DMS79 (cell line): ENCODE measurements at places on chromosomes 11 and 22.

- no peak for DNase-seq
Measured at GRCh38 chr11:7672960-7673723, at the start of gene CYB5R2. Gene CYB5R2, minus strand, starts transcription at chr11:7673500. Its CDS starts 675 bp downstream, at chr11:7672825.

DNA sequence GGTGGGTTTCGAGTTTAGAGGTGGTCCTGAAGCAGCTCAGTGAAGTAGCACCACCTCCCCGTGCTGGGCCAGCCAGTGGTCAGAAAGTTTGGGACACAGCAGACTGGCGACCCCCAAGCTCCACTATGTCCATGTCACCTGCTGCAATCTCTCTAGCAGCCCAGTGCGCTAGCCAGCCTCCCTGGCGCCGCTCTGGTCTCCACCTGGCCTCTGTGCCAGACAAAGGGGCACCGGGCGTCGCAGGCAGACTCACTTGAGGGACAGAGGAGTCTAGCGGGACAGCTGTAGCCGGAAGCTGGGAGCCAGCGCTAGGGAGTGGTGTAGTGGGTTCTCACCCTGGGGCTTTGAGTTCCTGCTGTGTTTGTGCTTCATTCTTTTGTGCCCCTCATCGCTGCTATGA lies 25.5 kb downstream of the MYBPC3 start:
- peak; percentile 23 for DNase-seq

GRCh38 chr11:12435264-12435663 lies 57.9 kb downstream of the PARVA start:
- no peak for DNase-seq

- no peak for DNase-seq
Measured at GRCh38 chr22:39952347-39952746, 7.8 kb upstream of the TMA7B start.

DNA sequence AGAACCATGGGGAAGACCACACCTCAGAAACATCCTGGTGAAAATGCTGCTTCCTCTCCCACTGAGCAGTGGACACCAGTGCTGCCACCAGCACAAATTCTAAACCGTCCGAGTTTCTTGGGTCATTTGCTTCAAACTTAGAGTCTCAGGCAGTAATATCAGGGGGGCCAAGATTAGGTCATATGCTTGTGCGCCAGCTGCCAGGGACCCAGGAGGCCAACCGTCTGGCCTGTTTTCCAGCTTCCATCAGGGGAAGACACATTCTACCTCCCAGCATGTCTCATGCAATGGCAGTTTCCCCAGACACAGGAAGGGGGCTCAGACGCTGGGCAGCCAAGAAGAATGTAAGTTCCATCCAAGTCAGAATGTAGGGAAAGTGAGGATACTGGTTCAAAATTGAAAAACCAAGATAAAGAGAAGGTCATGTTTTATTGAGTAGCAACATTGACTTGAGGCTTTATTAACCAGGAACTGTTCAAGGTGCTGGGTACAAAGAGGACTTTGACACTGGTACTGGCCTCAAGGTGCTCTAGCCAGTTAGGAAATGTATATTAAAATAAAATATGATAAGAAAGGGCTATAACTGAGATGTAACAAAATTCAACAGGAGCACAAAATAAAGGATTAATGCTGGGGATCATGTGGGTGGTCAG lies 59.7 kb upstream of the EED start:
- no peak for DNase-seq

DNA sequence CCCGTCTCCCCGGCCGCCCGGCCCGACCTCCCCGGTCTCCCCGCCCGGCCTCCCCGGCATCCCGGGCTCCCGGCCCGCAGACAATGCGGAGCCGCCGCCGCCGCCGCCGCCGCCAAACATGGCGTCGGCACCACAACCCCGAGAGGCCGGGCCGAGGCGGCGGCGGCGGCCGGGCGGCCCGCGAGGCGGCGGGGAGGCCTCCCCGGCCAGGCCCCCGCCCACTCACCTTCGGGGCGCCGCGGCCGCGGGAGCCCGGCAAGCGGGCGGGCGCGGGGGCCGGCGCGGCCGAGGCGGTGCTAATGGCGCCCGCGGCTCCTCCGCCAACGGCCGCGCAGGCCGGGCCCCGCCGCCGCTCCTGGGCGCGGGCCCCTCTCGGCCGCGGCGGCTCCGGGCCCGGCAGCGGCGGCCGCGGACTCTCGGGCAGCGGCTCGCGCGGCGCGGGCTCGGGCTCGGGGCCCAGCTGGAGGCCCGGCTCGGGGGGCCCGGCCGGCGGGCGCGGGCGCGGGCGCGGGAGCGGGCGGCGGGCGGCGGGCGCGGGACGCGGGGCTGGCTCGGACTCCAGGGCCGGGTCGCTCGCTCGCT lies 311 bp downstream of the BRD1 start:
- no peak for DNase-seq

DNA sequence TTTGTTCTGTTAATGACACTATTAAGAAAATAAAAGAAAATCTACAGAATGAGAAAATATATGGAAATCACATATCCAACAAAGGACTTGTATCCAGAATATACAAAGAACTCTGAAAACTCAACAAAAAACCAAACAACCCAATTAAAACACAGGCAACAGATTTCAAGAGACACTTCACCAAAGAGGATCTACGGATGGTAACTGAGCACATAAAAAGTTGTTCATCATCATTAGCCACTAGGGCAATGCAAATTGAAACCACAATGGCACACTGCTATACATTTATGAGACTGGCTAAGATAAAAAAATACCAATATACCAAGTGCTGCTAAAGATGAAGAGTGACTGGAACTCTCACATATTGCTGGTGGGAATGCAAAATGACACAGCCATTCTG lies 34.5 kb upstream of the SLC25A1 start:
- DNase-seq: no peak

GRCh38 chr11:60859616-60860250 lies 4.0 kb upstream of the PTGDR2 start:
- no peak for DNase-seq

GRCh38 chr11:44621140-44621681 lies 55.7 kb downstream of the CD82 start:
- peak; percentile 14 for DNase-seq

- no peak for DNase-seq
Measured at GRCh38 chr22:32583074-32583682, 108.6 kb downstream of the FBXO7 start.

- no peak for DNase-seq
Measured at GRCh38 chr11:35631891-35632290, 13.6 kb downstream of the FJX1 start.

GRCh38 chr11:99406345-99406744 lies 385.6 kb downstream of the CNTN5 start:
- DNase-seq: no peak

DNA sequence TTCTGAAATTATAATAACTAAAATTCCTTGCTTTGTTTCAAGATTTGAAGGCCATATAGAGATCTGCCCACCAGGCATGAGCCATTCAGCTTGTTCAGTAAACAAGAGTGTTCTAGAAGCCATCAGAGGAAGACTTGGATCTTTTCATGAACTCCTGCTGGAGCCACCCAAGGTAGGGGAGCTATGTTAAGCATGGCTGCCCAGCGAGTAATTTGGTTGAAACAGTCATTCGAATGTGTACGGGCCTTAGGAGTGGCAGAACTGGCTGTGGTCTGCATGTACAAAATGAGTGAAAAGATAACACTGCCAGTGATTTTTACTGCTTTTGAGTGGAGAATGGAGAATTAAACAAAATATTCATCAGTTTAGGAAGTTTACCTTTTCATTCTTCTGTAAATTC lies 103.7 kb downstream of the PPP6R3 start:
- no peak for DNase-seq

DNA sequence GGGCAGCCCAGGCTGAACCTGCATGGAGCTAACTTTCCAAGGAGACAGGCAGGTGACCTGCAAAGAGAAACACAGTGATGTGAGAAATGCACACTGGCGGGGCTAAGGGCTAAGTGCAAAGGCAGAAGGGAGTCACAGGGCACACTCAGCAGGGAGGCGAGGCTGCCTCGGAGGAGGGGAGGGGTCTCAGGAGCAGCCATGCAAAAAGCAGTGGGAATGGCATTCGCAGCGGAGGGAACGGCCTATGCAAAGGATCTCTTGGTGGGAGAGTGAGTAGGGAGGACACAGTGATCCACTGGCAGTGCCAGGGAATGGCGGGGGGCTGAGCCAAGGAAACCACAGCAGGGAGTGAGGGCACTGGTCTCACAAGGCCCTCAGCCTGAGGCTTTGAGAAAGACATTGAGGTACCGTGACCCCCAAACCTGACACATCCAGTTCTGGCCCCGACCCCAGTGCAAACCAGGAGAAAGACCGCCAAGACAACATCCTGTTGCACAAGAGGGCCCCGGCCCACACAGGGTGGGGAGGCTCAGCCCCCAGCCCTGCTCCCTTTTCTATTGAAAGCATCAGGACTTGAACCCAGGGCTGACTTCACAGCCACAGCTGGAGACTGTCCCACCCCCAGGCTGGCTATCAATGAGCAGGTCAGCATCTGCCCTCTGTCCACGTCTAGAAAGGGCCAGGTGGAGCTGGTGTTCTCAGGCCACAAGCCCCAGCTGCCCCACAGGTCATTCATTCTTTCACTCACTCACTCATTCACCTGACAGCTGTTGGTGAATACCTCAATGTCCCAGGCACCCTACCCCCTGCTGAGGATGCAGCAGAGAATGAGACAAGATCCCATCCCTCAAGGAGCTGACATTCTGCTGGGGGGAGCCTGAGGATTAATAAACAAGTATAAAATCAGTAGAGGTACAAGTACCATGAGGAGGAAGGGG lies 50.7 kb downstream of the IGLL1 start:
- no peak for DNase-seq

- no peak for DNase-seq
Measured at GRCh38 chr11:7600205-7600775, 73.0 kb downstream of the CYB5R2 start.

DNA sequence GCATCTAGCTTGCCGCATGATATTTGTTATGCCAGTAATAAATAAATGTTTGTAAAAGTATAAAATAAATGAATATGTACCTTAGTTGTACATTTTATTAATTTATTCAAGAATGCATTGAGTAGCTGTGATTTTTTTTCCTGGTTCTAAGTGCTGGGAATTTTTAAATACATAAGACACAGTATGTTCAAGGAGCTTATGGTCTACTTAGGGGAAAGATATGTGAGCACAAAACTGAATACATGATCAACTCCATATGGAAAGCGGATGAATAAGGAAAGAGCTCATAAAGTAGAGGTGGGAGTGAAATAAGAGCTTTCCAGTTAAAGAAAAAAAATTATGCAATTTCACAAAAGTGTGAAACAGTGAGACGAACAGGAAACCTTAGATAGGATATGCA lies 944.2 kb upstream of the CCDC90B start:
- DNase-seq: no peak

DNA sequence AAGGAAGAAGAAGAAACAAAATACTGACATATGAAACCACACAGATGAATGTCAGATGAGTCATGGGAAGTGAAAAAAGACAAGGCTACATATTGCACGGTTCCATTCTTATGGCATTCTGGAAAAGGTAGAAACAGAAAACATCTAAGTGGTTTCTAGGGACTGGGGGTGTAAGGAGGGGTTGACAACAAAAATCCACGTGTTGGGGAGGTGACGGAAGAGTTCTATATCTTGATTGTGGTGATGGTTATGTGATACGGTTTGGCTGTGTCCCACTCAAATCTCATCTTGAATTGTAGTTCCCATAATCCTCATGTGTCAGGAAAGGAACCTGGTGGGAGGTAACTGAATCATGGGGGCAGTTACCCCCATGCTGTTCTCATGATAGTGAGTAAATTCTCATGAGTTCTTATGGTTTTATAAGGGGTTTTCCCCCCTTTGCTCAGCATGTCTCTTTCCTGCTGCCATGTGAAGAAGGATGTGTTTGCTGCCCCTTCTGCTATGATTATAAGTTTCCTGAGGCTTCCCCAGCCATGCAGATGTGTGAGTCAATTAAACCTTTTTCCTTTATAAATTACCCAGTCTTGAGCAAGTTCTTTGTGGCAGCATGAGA lies 6.4 kb upstream of the ARFGAP3 start:
- DNase-seq: no peak

- DNase-seq: peak; percentile 78
Measured at GRCh38 chr11:19101796-19102520, 15.0 kb upstream of the ZDHHC13 start.

DNA sequence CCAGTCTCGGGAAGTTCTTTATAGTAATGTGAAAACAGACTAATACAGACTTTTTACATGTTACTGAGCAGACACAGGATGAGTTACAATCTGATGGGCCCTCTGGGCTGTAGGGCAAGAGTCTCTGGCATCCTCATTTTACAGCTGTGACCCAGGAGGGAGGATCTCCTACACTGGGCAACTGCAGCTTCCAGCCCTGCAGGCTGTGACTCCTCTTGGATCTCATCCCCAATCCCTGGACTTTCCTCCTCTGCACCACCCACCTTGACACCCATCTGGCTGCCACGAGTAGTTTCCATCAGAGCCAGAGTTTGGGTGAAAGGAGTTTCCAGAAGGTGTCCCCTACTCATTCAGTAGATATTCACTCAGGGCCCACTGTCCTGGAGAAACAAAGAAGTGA lies 48.9 kb upstream of the MYEOV start:
- no peak for DNase-seq

GRCh38 chr22:45130891-45131290 lies 32.8 kb upstream of the NUP50 start:
- no peak for DNase-seq

- no peak for DNase-seq
Measured at GRCh38 chr22:40270748-40271373, 75.4 kb upstream of the ADSL start.

GRCh38 chr22:17347724-17348123 lies 21.5 kb upstream of the CECR2 start:
- DNase-seq: no peak

DNA sequence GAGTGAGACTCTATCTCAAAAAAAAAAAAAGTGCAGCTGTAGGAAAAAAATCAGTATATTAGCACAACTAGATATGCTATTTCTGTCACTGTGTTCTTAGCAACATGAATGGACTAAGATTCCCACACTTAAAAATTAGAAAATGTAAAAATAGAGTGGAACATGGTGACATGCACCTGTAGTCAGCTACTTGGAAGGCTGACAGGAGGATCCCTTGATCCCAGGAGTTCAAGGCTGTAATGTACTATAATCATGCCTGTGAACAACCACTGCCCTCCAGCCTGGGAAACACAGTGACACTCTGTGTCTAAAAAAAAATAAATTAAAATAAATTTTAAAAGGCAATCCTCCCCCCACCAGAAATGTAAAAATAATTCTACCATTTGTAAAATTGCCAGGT lies 29.8 kb downstream of the PICALM start:
- DNase-seq: no peak

GRCh38 chr11:93370260-93370659 lies 39.7 kb downstream of the DEUP1 start:
- DNase-seq: no peak

DNA sequence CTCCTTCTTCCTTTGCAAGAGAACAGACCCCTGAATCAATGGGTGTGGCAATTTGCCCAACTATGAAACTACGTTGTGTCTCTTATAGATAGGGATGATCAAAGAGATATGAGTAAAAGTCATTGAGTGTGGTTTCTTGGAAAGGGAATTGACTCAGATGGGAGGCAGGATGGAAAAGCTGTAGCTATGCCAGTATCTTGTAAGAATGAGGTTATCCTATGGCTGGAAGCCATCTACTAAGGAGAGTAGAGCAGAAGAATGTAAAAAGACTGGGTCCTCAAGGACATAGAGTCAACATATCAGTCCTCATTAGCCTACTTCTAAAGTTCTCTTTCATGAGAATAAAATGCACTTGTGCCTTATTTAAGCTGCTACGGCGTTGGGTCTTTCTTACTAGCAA lies 78.9 kb upstream of the POU2AF2 start:
- DNase-seq: no peak
